Activated CD4-positive, alpha-beta T cell treated with anti-CD3 and anti-CD28 coated beads, Interleukin-2, amount 50 U/mL, for 4 hours (primary cell): ENCODE measurements at places on chromosomes 6 and 20.

DNA sequence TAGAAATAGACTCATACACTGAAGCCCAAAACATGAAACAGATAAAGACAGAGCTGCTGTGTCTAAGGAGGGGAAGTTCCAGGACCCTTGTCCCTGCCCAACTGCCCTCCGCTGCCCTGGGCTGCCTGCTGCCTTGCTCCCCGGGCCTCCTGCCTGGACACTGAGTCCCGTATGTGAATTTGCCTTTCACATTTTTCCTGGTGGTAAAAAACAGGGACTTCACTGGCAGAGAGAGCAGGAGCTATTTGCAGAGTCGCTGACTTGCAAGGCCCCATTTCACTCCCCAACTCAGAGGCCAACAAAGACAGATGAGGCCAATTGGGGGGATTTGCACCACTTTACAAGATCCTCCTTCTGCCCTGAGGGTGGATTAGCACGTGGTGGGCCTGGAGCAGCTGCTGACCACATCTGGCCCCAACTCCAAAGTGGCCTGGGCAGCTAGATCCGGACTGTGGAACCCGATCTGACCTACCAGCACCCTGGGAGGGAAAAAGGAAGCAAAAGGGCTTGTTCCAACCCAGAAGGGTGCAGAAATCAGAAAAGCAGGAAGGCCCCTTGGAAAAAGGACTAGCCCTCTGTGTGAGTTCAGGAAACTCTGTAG, 61.4 kb downstream of the NOL4L start:
- no peak for DNase-seq

GRCh38 chr6:23180504-23181293, 611.3 kb downstream of the HDGFL1 start:
- DNase-seq: no peak

- DNase-seq: no peak
Measured at GRCh38 chr6:129696028-129696418, 14.0 kb downstream of the ARHGAP18 start.

GRCh38 chr6:25279748-25280343, 672 bp downstream of the CARMIL1 start:
- no peak for DNase-seq

DNA sequence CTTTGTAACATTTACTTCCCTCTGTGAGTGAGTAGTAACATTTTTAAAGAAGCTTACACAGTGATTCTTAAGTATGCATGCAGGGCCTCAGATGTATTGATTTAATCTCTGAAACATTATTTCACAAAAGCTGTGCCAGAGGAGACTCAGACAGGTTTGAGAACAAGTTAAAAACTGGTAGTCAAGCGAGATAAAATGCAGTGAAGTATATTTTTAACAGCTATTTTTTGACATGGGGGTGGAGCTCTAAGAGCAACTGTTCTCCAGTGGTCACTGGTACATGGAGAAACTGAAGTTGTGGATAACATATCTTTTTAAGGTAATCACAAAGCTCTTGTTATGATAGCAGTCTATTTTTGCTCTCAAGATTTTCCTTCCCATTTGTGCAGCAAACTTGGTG, 20.4 kb downstream of the DSTN start:
- DNase-seq: no peak

GRCh38 chr6:110874880-110875547, 429 bp downstream of the AMD1 start:
- DNase-seq: peak; percentile 32

- DNase-seq: no peak
Measured at GRCh38 chr6:89260310-89260709, 43.2 kb upstream of the GABRR1 start.
